ENCODE measurements at places on chromosomes 11 and 22.

- DNase-seq, result no peak
These were observed 19.4 kb upstream of the PPFIA1 start for GRCh38 chr11:70250876-70251658.

DNA sequence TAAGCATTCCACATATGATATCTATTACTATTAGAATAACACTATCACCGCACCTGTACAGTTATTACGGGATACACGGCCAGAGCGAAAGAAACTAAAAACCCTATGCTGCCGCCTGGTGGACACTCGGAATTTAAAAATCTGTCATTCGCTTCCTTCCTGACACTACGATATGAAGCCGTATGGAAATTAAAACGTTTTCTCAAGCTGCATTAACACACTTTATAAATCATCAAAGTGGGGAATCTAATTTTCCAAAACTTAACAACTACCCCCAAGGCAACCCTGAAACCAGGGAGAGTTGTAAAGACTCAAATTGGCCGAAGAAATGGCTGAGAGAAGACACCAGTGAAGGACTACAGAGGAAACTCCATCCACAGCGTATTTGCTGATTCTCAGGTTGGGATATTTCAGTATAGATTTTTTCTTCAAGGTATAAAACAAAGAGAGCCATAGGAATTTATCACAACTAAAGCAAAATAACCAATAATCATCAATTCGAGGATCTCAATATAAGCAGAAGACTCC, 1.4 kb downstream of the CCDC73 start:
- no peak for DNase-seq

DNA sequence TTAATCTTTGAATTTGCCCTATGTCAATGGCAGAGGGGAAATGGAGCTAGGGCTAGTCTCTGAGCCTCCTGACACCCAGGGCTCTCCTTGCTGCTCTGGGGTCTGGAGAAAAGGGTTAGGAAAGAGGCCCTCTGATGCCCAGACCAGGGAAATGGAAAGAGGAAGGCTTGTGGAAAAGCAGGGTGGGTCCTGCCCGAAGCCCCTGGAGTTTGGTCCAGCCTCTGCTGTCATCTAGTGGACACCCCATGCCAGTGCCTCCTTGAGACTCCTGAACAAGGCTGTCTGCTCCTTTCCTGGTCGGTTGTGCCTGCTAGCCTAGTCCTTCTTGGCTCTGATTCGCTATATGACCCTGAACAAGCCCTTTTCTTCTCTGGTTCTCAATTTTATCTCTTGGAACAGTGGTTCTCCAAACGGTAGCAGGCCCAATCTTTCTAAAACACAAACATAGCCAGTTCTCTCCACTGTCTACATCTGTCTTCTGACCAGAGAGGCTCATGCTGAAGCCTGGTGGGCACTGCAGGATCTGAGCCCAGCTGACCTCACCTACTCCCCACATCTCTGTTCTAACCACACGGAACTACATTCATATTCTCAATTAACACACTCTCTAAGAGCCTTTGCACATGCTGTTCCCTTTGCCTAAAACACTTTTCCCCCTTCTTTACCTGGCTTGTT, 8.8 kb upstream of the PLA2G3 start:
- DNase-seq, result no peak

DNA sequence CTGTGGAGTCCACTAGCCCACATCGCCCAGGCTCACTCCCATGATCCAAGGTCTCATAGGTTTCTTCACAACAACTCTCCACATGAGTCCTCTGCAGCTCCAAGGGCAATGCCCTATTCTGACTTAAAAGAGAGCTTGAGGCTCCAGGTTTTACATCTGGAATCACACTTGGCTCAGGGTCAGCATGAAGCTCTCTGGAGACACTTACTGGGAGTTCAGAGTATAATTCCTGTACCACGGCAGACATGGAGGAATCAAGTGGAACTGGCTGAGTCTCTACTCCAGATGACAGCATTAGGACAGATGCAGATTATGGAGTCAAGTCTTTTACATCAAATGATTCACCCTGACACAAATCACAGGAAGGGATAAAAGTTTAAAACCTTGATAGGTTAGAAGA, 11.4 kb downstream of the PRR14L start:
- DNase-seq, result no peak

DNA sequence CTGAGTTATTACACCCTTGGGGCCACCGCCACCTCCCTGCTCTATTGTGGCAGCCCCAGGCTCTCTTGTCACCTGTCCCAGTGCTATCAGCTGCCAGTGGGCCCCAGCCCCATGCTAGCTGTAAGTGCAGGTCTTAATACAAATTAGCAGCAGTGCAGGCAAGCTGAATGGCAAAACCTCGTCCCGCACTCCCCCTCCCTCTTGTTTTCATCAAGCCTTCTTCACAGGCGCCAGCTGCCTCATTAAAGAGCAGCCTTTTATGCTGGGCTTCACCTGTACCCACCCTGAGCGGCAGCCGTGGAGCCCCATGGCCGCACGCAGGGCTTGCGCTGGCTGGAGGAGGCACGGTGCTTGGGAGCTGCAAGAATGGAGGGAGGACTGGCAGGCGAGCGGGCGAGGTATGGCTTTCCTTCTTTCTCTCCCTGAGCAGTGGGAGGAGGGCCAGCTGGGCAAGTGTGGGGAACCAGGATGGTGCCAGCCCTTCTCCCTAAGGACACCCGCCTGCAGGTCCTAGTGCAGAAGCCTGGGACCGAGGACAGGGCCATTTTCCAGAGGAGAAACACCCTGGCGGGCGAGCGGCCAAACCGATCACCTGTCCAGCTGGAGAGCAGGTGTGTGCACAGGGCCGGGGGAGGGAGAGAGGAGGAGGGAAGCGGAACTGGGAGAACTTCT, 70.7 kb downstream of the FLI1 start:
- DNase-seq, result no peak

- DNase-seq, result no peak
These were observed 279.7 kb downstream of the CADM1 start for GRCh38 chr11:115224551-115224950.

GRCh38 chr11:103071008-103071407, 21.0 kb downstream of the DCUN1D5 start:
- DNase-seq, result no peak

- no peak for DNase-seq
These were observed 31.7 kb downstream of the ALG12 start for GRCh38 chr22:49886346-49887063.

DNA sequence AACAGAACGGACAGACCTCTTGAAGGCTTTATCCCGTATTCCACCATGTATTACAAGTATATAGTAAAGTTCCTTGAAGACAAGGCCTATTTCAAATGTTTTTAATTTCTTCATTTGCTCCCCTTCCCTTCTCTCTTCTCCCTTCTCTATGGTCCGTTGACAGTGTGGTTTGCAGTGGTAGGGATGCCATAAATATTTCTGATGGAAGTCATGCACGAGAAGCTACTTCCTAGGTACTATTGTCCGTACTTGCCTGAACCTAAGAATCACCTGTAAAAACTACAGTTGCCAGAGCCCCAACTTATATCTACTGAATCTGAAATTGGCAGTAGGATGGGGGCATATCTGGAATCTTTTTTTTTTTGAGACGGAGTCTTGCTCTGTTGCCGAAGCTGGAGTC, 2.8 kb downstream of the PISD start:
- DNase-seq, result no peak

- DNase-seq, result no peak
These were observed 36.7 kb downstream of the FZD4 start for GRCh38 chr11:86918496-86918895.

DNA sequence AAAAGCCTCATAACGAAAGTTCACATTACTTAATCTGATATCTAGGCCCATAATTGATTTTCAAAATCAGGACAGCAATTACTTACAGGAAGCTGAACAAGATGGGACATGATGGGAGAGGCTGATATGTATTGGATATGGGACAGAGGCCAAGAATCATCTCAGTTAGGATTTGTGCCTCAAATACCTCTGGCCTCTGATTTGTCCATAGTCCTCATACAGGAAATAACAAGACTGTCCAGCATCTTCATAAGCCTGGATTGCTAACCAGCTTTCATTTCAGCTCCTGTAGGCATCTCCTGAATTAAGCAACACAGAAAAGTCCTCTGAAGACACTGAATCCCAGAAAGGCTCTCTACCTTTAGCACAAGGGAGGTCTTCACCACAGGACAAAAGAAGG, 4.3 kb upstream of the MRGPRX4 start:
- no peak for DNase-seq

DNA sequence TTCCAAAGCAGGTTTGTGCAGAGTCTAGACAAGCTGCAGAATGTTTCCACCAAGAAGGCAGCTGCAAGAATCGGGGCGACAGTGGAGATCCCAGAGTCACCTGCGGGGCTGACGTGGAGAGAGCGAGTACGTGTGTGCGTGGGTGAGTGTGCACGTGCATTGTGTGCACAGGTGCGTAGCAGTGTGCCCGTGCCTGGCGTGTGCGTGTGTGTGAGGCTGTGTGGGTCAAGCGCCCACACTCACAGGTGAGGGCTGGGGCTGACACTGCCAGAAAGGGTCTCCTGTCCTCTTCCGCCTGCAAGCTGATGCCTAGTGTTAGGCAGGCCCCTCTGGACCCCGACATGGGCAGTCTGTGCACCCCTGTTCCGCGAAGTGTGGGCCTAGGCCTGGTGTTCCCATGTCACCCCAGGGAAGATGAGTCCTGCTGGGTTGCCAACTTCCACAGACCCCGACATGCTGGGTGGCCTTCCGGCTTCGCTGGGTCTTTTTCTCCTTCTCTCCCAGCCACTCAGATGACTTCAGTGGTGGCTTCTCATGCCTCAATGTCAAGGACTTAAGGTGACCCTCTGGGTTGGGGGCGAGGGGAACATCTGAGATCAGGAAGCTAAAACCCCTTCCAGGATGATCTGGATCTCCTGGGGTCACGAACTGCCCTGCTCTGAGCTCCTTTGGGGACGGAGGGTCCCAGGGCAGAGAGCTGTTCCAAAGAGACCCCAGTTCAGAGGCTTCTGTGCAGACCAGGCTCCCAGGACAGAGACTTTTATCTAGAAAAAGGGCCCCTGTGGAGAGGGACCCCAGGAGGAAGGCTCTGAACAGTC, 10.4 kb upstream of the SYT8 start:
- no peak for DNase-seq

DNA sequence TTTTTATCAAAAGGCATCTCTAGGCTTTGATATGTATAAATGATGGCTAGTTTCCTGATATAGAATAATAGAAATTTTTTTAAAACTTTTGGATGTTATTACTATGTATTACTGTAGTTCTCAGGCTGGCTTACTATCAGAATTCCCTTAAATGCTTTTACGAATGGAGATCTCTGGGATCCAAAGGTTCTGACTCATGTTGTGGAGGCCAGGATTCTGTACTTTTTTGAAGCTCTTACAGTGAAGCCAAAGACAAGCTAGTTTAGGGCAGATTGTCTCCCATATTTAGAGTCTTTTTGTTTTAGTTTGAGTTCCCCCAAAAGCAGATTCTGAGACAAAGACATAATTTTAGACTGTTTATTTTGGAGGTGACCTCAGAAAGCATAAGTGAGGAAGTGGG, 265.9 kb upstream of the SESN3 start:
- no peak for DNase-seq

GRCh38 chr22:29635734-29636357, 32.4 kb downstream of the NF2 start:
- DNase-seq, result no peak

GRCh38 chr11:112392904-112393303, 132.2 kb upstream of the PLET1 start:
- no peak for DNase-seq

- DNase-seq, result no peak
These were observed 70.5 kb downstream of the DKK3 start for GRCh38 chr11:11937957-11938356.

DNA sequence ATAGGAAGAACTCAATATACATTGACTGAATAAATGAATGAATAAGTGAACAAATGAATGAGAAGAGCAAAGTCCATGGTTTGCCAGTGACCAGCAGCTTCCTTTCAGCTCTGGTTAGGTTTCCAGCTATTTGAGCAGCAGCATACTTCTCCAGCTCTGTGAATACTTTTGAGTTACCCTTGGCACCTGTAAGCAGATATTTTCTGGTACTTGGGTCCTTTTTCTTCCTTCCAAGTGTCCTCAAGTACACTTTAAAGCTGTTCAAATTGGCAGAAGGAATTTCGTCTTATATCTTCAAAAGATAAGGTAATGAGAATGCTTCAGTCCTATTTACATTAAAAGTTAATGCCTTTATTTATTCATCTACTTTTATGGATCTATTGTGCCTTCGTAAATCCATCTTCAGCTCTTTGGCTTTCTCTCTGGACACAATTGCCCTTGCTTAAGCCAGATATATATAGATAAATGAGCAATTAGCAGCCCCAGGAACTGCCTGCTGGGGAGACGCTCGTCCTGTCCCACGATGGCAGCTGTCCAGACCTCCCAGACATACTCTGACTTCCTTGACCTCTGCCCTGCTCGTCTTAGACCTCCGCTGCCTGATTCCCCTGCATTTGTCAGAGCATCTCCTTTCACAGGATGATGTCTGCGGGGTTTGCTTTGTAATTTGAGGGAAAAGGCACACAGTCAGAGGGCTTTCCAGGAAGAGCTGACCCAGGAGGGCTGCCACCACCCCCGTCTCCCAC, 926.3 kb downstream of the OPCML start:
- DNase-seq, result no peak

GRCh38 chr11:129417458-129417857, 41.8 kb downstream of the BARX2 start:
- DNase-seq, result no peak

DNA sequence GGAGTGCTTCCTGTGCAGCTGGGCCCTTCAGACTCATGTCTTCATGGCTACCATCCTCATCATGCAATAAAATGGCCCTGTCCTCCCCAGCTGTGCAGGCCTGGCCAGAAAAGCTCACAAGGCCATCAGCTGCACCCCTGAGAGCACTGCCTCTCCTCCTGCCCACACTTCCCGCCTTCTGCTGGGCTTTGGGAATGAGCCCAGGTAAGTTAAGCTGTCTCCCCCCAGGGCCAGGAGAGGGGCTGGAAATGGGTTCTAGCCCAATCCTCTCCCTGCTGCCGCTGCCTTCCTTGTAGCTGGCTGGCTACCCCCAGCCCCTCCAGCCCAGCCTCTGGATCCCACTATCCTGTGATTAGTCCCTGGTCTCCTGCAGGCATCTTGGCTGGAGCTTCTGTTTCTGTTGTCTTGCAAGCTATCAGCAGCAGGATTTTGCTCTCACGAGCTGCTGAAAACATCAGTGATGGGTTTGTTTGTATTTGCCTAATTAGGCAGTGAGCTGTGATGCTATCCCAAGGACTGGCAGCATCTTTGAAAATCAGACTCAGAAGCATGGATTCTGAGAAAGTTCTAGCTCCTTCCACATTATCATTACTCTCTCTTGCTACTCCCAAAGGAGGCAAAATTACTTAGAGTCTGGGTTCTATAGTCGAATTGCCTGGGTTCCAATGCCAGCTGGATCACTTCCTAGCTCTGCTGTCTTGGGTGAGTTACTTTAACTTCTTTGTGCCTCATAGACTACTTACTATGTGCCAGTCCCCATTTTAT, 168.1 kb downstream of the ST3GAL4 start:
- no peak for DNase-seq

- no peak for DNase-seq
These were observed 42.8 kb upstream of the HSPA8 start for GRCh38 chr11:123104697-123105096.

- DNase-seq, result peak; percentile 88
These were observed 15.5 kb upstream of the UPK3A start for GRCh38 chr22:45268958-45269844.

- DNase-seq, result no peak
These were observed 892.6 kb downstream of the TBC1D22A start for GRCh38 chr22:47654922-47655491.

Measured in suprapubic skin (tissue), 4 donors.